ENCODE measurements at places on chromosomes 13 and 19.
A peak's percentile ranks its signal among the peaks of the same experiment; 100 is the strongest.

DNA sequence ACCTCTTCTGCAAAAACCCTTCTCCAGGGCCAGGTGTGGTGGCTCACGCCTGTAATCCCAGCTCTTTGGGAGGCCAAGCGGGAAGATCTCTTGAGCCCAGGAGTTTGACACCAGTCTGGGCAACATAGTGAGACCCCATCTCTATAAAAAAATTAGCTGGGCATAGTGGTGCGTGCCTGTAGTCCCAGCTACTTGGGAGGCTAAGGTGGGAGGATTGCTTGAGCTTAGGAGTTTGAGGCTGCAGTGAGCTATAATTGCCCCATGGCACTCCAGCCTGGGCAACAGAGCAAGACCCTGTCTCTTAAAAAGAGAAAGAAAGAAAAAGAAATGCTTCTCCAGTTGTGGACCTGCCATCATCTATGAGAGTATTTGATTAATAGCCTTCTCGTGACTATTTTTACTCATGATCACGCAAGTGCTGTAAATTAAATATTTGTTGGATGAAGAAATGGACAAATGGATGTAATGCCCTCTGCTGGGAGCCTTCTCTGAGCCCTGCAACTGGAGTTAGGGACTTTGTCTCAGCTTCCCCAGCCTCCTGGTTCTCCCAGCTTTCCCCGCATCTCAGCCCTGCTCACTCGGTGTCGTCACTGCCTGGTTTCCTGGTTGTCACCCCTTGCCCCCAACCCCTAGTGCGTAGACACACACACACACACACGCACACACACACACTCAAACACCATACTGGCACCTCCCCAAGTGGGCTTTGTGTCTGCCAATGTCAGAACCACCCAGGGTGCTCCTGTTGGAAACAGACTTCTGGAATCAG is 12.2 kb downstream of the WIZ start:
- DNase-seq, result no peak

DNA sequence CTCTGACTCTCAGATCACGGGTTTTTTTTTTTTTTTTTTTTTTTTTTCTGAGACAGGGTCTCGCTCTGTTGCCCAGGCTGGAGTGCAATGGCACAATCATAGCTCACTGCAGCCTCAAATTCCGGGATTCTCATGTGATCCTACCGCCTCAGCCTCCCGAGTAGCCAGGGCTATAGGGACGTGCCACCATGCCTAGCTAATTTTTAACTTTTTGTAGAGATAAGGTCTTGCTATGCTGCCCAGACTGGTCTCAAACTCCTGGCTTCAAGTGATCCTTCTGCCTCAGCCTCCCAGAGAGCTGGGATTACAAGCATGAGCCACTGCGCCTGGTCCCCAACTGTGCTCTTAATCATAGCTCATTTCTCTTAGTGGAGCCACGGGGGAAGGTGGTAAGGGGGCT is 4.6 kb upstream of the GRAMD1A start:
- no peak for DNase-seq

DNA sequence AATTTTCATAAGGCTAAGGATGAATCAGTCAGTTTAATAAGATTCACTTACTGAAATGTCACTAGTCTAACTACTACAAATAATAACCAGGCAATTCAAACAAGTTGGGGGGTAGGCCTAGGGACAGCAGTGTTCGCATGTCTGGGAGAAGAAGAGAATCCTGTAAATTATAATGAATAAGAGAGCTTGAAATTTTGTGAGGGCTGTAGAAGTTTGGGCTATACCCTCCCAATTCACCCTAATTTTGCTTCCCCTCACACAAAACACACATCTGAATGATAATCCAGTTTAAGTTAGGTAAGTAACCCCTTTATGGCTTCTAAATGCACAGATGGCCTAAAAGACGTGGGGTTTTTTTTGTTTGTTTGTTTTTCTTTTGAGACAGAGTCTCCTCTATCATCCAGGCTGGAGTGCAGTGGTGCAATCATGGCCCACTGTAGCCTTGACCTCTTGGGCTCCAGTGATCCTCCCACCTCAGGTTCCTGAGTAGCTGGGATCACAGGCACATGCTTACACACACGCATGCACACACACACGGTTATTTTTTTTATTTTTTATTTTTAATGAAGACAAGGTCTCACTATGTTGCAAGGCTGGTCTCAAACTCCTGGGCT is 69.9 kb downstream of the TBC1D4 start:
- DNase-seq, result no peak

DNA sequence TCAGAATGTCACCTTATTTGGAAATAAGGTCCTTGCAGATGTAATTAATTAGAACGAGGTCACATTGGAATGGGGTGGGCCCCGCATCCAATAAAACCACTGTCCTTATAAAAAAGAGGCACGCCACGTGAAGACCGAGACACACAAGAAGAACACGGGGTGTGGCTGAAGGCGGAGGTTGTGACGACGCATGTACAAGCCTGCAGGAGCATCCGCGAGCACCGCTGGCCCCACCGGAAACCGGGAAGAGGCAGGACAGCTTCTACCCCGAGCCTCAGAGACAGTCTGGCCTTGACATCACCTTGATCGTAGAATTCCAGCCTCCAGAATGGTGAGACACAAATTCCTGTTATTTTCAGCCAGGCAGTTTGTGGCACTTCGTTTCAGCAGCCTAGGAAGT is 177.9 kb downstream of the COL4A1 start:
- no peak for DNase-seq

DNA sequence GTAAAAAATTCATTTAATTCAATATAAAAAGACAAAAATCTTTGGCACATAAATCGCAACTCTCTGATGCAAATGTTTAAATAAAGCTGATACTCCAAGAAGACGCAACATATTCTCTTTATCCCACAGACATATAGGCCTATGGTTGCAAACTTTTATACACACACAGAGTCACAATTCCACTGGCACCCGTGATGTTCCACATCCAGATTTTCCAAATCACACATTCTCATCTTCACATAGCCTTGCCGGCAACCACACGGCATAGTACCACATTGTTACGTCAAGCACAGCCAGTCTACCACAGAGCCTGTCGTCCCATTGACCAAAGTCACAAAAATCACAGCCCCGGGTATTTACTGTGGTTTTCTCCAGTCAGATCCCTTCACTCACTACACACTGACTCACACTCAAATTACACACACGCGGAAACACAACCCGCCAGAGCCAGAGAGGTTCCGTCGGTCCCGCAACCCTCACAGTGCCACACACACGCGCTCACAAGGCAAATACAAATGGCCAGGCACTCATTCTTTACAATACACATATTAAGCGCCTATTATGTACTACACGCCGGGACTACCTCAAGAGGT is 546 bp upstream of the ZNF546 start:
- DNase-seq, result peak; percentile 32

DNA sequence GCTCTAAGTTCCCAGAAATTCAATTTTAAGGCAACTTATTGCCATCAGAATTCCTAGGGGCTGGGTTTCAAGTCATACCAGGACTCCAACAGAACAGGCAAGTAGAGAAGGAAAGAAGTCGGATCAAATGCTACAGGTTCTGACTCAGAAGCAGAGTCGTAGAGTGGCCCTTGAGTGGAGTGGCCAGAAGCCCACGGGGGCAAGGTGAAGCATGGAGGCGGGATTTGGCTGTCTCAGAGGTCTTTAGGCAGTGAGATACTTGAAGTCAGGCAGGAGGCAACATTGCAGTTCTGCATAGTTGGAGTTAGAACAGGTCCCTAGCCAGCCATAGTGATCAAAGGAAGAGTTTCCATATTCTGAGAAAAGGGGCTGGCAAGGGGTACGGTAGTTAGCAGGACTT is 111.6 kb downstream of the NHLRC3 start:
- DNase-seq, result no peak

DNA sequence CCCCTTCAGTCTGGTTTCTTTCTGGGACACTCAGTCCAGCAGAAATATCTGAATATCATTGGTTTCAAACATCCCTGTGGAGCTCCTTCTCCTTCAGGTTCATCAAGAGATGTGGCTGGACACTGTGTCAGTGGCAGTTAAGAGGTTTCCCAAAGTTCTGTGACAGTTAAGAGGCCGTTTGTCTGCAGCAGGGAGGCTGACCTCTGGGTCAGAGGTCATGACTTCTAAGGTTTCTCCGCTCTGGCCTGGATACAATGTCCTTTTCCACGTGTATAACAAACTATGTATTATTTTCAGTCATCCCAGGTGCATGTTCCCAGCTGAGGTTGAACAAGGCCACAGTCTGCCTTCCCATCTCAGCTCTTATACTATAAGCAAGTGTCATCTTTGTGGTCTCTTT is 174.9 kb downstream of the B3GLCT start:
- DNase-seq, result no peak

DNA sequence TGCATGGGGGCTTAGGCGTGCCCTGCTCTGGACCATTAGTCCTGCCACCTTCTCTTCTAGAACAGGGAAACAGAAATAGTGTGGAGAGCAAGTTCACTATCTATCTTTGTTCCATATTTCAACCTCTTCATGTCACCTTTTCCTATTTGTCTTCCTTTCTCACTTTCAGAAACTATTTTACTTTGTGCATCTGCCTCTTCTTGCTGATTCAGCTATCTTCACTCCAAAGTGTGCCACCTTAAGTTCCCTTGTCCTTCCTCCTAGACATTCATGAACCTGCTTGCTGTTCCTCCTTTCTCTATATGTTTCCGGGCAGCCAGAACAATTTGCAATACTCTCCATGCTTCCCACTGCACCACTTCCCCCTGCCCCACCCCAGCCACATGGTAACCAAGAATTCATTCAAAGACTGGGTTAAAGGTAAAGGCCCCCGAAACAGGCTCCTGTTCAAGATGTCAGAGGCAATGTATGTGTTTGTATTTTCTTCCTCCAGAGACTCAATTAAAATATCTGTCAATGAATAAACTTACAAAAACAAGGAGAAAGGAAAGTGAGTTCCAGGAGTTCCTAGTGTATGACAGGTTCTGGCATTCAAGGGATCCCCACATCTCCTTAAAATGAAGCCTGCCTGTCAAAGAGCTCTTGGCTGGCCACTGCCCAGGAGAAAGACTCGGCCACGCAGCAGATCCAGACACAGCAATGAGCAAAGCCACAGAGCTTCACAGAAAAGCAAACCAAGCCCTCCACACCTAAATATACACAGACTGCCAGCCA is 268.1 kb downstream of the DNAJC15 start:
- no peak for DNase-seq

GRCh38 chr13:98504371-98504963 is 72.4 kb downstream of the STK24 start:
- peak; percentile 55 for DNase-seq

DNA sequence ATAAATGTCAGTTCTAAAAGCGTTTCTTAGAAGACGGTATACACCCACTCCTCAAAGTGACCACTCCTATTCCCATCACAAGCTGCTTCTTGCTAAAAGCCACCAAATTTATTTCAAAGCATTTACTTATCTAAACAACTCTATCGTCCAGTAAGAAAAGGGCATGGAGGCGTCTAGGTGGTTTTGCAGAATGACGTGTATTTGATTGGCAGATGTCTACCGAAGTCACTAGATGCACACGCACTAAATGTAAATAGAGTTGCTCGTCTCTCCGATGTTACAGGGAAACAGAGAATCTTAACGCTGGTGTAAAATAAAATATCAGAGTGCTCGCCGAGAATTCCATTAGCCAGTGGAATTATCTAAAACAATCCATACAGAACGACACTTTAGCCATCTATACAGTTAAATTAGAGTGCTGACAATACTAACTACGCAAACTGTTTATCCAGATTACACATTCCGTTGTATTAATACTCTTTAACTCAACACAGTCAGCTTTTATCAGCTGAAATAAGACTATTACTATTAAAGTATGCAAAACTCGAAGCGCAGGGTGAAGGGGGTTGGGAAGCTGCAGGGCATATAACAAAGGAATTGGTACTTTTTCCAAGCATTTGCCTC is 1.9 kb downstream of the KLF12 start:
- DNase-seq, result no peak

DNA sequence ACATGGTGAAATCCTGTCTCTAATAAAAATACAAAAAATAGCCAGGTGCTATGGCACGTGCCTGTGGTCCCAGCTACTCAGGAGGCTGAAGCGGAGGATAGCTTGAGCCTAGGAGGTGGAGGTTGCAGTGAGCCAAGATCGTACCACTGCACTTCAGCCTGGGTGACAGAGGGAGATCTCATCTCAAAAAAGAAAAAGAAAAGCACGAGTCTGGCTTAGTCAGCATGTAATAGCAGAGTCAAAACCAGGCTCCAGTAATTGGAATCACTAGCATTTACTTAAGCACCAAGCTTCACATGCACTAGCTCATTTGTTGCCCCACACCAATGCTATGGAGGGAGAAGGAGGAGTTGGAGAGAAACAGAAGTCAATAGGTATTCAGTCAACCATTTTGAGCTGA is 41.9 kb upstream of the SLC7A9 start:
- no peak for DNase-seq

DNA sequence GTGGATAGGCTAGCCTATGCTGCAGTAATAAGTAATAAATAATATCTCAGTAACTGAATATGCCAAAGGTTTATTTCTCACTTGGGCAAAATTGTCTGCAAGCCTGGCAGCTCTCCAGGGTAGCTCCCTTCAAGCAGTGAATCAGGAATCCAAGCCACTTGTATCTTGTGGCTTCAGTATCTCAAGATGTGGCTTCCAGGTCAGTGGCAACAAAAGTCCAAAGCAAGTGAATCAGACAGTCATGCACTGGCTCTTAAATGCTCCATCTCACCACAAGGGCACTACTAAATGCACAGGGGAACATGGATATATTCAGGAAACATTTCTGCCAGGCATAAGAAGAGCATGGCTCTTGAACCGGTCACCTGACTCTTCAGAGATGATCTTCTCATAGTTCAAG is 126.3 kb downstream of the KCTD12 start:
- no peak for DNase-seq

- DNase-seq, result no peak
Observed at GRCh38 chr13:35016362-35017112, 74.5 kb downstream of the NBEA start.

DNA sequence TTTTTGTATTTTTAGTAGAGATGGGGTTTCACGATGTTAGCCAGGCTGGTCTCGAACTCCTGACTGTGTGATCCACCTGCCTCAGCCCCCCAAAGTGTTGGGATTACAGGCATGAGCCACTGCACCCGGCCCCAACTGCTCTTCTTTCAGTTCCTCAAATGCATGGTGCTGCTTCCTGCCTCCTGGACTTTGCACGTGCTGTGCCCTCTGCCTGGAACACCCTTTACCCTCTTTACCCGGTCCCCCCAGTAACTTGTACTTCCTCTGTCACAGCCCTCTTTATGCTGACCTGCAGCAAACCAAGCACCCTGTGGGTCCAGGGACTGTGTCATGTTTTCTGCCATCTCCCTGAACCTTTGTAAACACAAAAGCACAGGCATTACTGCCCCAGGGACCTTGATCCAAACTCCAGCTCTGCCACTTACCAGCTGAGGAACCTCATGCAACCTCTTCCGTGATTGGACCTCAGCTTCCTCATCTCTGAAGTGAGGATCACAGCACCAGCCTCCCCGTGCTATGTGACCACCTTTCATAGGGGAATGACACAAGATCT is 3.8 kb downstream of the BLVRB start:
- no peak for DNase-seq

DNA sequence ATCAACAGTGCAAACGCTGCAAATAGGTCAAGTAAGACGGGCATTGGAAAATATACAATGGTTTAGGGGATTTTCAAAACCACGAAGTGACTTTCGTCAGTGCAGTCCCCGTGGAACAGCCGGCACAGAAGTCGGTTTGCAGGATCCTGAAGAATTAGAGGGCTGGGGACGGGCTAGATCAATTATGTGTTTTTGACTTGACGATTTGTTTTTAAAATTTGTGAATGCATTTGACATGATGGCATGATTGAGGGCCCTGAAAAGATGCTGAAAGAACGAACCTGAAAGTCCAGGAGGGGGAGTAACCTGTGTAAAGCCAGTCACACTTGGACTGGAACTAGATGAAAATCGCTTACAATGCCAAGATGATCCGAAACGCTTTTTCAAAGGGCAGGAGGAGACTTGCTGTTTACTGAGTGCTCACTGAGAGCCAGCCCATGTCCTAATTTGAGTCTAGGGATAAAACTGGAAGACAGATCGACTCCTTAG is 8.9 kb upstream of the DGKH start:
- peak; percentile 48 for DNase-seq

Data from GM20000 (cell line).